ENCODE measurements at places on chromosomes 16 and 17.

DNA sequence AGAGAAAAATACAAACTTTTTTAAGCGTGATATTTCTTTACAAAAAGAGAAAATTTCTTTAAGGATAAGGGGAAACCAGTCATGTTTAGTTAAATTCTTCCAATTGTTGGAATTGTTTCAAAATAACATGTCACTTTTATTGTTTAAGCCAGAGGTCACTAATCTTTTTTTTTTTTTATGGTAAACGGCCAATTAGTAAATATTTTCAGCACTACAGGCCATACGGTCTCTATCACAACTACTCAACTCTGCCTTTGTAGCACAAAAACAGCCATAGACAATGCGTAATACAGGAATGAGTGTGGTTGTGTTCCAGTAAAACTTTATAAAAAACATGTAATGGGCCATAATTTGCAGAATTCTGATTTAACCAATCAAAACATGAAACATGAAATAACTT, 401.4 kb downstream of the GRIN2A start:
- DNase-seq: no peak

DNA sequence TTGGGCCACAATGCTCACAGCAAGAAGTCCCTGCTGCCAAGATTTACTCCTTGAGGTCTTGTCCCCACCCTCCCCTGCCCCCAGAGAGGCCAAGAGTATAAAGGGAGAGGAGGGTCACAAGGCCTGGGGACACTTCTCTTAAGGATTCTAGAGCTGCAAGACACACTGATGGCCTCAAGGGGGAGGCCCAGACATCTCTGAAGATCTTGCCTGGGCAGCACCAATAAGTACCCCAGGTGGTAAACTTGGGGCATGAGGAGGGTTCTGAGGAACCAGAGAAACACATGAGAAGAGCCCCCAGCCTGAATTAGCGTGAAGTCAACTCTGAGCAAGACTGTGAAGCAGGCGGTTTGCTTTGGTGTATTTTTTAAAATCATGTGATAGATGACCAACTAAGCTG, 26.8 kb upstream of the MTMR4 start:
- DNase-seq: no peak

- peak; percentile 90 for DNase-seq
These were observed at the start of gene OSGIN1 for GRCh38 chr16:83952940-83953795. Gene OSGIN1 (plus strand): TSS chr16:83953240. CDS start chr16:83957672, 4,432 bp downstream.

- DNase-seq: no peak
These were observed 11.4 kb upstream of the ITGA3 start for GRCh38 chr17:50044483-50044882.

GRCh38 chr17:80449930-80450576, 26.4 kb downstream of the NPTX1 start:
- DNase-seq: no peak

- DNase-seq: no peak
These were observed 4.8 kb downstream of the SPATA2L start for GRCh38 chr16:89696670-89697128.

DNA sequence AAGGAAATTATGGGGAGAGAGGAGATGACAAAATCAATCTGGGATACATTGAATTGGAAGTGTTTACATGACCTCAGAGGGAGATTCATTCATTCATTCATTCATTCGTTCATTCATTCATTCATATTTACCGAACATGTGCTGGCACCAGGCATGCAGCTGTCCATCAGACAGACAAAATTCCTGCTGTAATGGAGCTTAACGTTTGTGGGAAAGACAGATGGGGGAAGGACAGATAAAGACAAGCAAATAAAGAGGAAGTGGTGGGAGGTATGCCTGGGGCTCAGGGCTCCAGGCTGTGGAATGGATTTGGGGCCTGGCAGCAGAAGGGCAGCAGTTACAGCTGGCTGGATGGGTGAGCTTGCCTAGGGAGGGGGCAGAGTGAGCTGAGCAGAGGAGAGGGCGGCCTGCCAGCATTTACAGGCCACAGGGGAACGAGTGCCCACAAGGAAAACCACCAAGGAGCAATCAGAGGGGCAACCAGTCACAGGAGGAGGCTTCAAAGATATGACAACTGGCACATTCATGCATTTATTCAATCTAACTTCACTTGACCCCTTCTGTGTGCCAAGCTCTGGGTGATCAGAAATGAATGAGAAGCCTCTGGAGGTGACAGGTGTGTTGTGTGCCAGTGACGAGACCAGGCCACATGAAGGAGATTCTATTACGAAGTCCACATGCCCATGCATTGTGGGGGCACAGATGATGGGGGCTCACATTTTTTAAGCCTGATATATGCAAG, 48.5 kb downstream of the ARHGAP27 start:
- no peak for DNase-seq

DNA sequence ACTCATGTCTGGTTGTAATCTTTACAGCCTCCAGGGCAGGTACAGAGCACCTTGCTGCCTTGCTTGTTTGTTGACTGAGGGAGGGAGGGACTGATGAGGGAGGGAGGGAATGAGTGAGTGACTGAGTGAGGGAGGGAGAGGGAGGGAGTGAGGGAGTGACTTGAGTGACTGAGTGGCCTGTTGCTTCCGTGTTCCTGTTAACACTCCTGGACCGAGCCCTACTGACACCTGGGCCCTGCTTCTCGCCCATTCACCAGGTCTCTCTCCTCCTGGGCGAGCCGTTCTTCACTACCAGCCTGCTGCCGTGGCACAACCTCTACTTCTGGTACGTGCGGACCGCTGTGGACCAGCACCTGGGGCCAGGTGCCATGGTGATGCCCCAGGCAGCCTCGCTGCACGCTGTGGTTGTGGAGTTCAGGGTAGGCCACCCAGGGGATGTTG, 41.2 kb downstream of the PRMT7 start:
- DNase-seq: no peak

GRCh38 chr17:2700491-2701141, 10.9 kb downstream of the CLUH start:
- DNase-seq: no peak

DNA sequence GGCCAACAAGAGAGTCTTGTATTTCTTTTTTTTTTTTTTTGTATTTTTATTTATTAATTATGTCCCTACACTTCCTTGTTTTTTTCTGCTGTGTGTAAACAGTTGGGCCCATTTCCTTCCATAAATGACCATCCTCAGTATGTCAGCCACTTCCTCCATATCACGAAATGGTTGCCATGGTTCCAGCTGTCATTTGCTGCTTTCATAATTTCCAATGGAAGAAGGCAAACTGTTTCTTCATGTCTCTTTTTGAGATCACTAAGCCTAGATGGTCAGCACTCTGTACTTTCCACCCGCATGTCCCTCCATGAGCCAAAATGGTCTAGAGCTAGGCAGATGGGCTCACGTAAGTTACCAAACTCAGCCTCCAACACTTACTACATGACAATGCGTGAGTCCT, 133.5 kb upstream of the FOXF1 start:
- no peak for DNase-seq

- no peak for DNase-seq
These were observed 21.3 kb downstream of the MBTPS1 start for GRCh38 chr16:84095466-84095865.
